ENCODE measurements at places on chromosomes 1 and 21.

DNA sequence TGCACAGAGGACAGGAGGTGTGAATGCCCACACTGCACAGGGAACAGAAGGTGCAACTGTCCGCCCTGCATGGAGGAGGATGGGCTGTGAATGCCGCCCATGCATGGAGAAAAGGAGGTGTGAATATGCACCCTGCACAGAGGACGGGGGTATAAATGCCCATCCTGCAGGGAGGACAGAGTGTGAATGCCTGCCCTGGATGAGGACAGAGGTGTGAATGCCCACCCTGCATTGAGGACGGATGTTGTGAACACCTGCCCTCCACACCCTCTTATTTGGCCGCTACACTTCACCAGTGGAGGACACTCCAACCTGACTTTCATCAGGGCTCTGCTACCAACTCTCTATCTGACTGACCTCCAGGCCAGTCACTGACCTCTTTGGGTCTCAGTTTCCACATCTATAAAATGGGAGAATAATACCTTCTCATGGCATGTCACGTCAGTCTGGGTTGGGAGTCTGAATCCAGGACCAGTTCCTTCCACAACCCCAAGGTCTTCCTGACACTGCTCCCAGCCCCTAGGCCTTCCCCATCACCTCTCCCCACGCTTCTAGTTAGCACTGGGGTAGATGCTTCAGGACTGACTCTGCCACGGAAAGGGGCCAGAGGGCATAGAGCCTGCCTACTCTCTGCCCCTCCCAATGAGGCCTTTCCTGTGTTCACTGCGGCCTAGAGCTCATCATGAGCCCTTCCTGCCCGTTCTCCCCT, 28.4 kb downstream of the ZBTB17 start:
- DNase-seq, result no peak

DNA sequence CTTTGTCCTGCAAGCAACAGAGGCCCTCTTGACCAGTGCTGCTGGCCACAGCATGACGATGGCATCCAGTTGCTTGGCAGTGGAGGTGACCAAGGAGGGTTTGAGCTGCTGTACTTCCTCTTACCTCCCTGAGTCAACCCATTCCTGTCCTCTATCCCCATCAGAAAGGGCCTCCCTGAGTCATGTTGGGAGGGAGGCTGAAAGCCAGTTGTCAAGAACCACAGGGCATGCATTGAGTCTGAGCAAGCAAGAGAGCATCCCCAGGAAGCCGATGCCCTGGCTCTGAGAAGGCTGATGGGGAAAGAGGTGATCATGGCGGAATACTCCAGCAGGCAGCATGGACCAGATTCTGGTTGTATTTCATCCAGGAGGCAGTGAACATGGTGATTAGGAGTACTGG, 69.6 kb downstream of the LACTBL1 start:
- DNase-seq, result no peak

- DNase-seq, result no peak
Measured at GRCh38 chr1:109267743-109268300, 15.1 kb downstream of the PSRC1 start.

GRCh38 chr1:48808496-48808895, 31.8 kb upstream of the BEND5 start:
- DNase-seq, result no peak

- no peak for DNase-seq
Measured at GRCh38 chr1:202034149-202034682, 23.8 kb downstream of the ELF3 start.

GRCh38 chr1:17742583-17742982, 12.6 kb upstream of the ACTL8 start:
- no peak for DNase-seq

DNA sequence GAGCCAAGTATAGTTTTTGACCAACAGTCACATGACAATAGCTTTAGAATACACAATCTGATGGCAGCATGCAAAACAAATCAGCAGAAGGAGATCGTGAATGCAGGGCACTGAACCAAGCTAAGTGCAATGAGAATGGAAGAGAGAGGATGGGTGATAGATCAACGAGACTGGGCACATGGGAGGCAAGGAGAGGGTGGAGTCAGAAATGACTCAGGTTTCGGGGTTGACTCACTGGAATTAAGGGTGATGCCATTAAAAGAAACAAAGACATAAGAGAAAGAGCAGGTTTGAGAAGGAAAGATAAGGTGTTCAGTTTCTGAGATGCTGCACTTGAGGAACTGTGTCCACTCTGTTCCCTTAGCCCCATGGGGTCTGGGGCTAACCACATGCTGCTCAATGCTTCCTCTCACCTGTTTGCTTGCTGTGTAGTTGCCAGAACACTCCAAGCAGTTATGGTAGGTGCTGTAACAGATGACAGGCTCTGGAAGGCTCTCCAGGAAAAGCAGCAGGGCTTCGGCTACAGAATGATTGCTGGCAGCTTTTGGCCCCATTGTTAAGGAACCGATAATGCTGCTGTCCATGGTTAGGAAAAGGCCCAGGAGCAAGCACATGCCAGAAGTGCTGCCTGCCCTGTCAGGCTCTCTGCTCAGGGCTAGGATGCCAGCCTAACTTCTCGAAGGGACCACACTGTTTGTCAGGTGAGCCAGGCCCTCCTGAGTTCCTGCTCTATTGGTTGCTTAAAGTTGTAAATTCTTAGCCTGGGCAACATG, 6.1 kb upstream of the MTF1 start:
- DNase-seq, result no peak

DNA sequence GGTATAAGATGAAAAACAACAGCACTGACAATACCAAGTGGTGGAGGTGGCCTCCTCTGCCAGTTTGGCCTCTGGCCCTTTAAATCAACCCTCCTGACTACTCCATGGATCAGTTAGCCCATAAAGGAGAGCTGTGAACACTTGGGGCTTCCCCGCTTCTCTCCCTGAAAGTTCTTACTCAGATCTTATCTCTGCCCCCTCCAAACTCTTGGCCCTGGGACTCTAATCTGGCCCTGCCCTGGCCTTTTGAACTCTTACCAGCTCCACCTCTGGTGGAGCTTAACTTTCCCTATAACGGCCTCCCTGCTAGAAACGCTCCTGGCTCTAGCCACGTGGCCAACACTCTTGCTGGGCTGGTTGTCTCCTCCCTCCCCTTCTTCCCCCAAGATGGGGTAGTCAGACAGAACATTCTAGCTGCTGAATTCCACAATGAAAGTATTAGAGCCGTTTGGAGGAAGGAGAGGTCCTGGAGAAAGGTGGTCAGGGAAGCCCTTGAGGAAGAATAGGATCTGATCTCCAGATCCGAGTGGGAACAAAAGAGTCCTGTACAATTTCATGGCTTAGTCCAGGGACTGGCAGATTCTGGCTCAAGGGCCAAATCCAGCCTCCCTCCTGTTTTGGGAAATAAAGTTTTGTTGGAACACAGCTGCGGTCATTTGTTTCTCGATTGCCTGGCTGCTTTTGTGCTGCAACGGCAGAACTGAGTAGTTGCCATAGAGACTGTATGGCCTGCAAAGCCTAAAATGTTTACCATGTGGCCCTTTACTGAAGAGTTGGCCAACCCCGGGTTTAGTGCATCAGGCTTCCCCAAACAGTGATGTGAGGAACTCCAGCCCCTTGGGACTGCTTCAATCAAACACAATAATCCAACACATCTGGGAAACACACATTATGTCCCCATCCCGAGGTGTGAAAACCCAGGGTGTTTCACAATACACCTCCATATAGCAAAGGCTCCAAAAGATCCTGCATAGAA, 9.5 kb upstream of the PIGR start:
- DNase-seq, result no peak

DNA sequence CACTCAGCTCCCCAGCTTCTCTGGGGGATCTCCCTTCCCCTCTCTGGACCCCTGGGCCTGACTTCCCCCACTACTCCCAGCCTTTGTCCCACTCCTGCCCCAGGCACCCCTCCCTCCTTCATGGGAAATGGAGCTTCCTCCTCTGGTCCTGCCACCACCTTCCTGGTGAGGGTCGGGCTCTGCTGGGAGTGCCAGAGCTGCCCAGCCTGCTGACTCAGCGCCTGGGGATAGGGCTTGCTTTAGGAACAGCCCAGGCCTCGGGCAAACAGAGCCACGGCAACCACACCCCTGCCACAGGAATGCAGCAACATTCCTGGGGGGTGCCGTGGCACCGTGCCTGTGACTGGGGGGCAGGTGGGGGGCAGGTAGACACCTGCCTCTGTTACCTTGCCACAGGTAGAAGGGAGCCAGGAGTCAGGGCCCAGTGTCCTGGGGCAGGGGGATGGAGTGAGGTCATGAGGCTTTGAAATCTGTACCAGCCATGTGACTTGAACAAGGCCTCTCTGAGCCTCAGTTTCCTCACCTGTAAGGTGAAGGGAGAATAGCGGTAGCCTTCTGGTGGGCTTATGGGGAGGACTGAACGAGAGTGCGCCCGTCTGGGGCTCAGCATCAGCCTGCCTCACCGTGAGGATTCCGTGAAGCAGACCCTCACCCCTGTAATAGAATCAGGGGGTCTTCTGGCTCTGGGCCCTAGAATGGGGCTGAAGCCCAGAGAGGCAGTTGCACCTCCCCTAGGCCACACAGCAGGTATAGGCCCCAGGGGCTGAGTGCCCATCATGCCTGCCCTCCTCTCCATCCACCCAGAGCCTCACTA, 17.8 kb upstream of the EPHA2 start:
- DNase-seq, result no peak

DNA sequence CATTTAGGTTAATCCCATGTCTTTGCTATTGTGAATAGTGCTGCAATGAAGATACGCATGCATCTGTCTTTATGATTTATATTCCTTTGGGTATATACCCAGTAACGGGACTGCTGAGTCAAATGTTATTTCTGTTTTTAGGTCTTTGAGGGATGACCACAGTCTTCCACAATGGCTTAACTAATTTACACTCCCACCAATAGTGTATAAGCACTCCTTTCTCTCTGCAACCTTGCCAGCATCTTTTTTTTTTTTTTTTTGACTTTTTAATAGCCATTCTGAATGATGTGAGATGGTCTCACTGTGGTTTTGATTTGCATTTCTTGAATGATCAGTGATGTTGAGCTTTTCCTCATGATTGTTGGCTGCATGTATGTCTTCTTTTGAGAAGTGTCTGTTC, 33.5 kb downstream of the ASH1L start:
- no peak for DNase-seq

DNA sequence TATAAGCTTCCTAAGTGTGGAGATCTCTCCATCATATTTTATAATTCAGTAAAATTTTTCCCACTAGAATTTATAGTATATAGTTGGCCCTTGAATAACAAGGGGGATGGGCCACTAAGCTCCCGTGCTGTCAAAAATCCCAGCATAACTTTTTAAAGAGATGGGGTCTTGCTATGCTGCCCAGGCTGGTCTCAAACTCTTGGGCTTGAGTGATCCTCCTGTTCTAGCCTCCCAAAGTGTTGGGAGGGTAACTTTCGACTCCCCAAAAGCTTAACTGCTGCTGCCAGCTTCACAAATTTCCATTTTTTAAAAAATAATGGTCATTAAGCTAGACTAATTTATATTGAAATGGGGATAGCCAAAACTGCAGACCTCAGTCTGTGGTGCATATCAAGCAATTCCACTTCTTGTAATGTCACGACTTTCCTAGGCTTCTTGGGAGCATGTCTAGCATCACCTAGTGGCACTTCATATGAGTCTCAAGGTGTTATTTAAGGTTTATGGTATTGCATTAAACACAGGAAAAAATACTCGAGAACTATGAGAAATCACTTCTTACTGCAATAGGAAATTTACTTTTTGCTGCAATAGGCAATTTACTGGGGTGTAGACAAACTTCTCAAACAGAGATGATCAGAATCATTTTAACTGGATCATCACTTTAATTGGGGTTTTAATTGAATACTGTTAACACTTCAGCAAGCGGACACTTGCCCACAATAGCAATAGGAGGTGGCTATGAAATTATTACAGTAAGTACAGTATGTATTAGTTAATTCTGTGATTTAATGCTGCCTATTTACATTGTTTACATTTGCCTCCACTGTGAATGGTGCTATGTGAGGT, 19.3 kb upstream of the ACTA1 start:
- peak; percentile 47 for DNase-seq

- no peak for DNase-seq
Measured at GRCh38 chr1:214400131-214400530, 119.2 kb downstream of the SMYD2 start.

GRCh38 chr21:44919111-44919912, 1.4 kb downstream of the ITGB2 start:
- DNase-seq, result no peak

- DNase-seq, result no peak
Measured at GRCh38 chr1:172733815-172734214, 74.9 kb downstream of the FASLG start.

- no peak for DNase-seq
Measured at GRCh38 chr1:39230261-39231190, 26.0 kb downstream of the MACF1 start.

GRCh38 chr1:164683235-164683634, 124.3 kb downstream of the PBX1 start:
- no peak for DNase-seq

- no peak for DNase-seq
Measured at GRCh38 chr1:60470246-60470645, 396.7 kb upstream of the C1orf87 start.
